Activated naive CD8-positive, alpha-beta T cell treated with anti-CD3 and anti-CD28 coated beads for 36 hours (primary cell): ENCODE measurements at places on chromosomes 6 and 20. TPM values are rescaled to one million over a fixed set of nuclear protein-coding genes. Genes with fewer than 3 reads are reported as not detected.

The BCAS4 gene
- total RNA-seq, result 28.9 TPM

DNA sequence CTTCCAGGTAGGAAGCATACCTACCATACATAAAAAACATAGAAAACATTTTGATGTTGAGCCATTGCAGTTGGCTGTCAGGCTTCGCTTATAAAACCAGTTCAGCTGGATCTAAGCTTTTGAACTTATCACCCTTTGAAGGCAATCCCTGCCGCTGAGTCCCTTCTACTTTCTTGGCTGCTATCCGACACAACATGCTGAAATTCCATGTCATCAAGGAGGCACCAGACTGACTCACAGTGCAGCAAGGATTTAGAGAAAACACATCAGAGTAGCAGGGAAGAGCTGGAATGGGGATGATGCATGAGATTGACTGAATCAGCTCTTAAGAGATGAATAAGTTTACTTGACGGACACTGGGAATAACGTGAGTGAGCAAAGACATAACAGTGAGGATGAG is 135.0 kb upstream of the MAN1A1 start:
- no peak overlapping the region for H3K27ac ChIP-seq
- H3K36me3 ChIP-seq, result no peaks in the 10 kb centered on the region
- H3K4me3 ChIP-seq, result no peak overlapping the region
- peaks cover 4% of the 10 kb centered on the region for H3K27me3 ChIP-seq
- no peak for DNase-seq
- no peaks in the 10 kb centered on the region for H3K4me1 ChIP-seq

- peak; percentile 80 for DNase-seq
- no peak overlapping the region for H3K27ac ChIP-seq
- H3K36me3 ChIP-seq, result no peaks in the 10 kb centered on the region
- H3K27me3 ChIP-seq, result peaks cover 56% of the 10 kb centered on the region
Measured at GRCh38 chr20:21505161-21505809, 8.6 kb downstream of the NKX2-2 start.

- no peak overlapping the region for H3K4me3 ChIP-seq
- peaks cover 3% of the 10 kb centered on the region for H3K36me3 ChIP-seq
- H3K4me1 ChIP-seq, result peaks cover 4% of the 10 kb centered on the region
- no peak overlapping the region for H3K27ac ChIP-seq
- H3K27me3 ChIP-seq, result no peaks in the 10 kb centered on the region
Measured at GRCh38 chr20:34562641-34563040, 4.1 kb downstream of the MAP1LC3A start.

The HDGFL1 gene
- total RNA-seq, result not detected

GRCh38 chr6:41584668-41585205 is 38.6 kb downstream of the FOXP4 start:
- no peak for DNase-seq
- H3K27ac ChIP-seq, result no peak overlapping the region
- no peak overlapping the region for H3K4me3 ChIP-seq
- H3K27me3 ChIP-seq, result no peaks in the 10 kb centered on the region

DNA sequence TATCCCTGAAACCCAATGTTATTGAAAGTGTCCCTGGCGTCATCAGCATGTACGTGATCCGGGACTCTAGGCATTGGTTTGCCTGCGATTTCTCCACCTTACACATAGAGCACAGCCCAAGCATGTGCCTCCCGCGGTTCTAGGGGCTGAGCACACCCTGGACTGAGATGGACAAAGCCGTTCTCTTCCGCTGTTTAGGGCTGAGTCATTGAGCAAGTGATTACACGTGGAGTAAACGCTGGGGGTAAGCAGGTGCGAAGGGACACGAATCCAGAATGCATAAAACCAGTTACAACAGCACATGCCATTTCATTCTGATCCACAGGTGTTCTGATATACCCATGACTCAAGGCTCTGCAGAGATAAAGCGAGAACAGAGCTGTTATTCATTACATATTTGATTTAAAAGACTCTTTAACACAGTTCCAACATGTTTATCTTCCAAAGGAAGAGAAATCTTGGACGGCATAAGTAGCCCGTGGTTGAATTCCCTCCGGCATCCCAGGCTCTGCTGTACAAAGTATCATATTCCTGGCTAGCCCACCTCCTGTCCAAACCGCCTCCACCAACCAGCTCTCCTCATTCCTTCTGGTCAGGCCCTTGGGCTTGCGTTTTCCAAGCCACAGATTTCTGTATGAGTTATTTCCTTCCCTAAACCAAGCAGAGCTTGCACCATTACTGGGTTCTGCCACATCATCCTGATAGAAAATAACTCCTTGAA is 36.1 kb upstream of the THBS2 start:
- H3K4me1 ChIP-seq, result no peaks in the 10 kb centered on the region
- H3K27ac ChIP-seq, result peak overlapping the region; percentile 64
- DNase-seq, result no peak
- H3K4me3 ChIP-seq, result no peak overlapping the region

DNA sequence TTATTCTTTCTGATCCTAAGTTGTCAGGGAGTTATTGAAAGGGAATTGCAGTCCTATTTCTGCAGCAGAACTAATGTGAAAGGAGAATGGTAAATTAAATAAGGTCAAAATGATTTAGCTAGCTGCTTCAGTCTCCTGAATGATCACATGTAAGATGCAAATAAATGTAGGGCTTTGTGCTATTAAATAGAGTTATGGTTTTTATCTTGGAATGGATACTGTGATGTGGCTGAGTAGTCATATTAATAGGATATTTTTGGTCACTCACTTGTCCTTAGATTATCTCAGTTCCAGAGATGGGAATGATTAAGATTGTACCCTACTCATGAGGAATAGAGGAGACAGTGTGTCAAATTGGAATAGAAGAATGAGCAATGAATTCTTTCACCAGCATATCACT is 129.6 kb downstream of the PLCB4 start:
- no peaks in the 10 kb centered on the region for H3K4me1 ChIP-seq
- DNase-seq, result no peak
- H3K27me3 ChIP-seq, result no peaks in the 10 kb centered on the region
- H3K4me3 ChIP-seq, result no peak overlapping the region

GRCh38 chr6:44179072-44179536 is 20.5 kb downstream of the CAPN11 start:
- H3K27me3 ChIP-seq, result no peaks in the 10 kb centered on the region
- no peak overlapping the region for H3K4me3 ChIP-seq
- no peak for DNase-seq
- no peaks in the 10 kb centered on the region for H3K36me3 ChIP-seq

GRCh38 chr6:119880840-119881239 is 531.3 kb upstream of the MAN1A1 start:
- H3K4me1 ChIP-seq, result no peaks in the 10 kb centered on the region
- no peak overlapping the region for H3K27ac ChIP-seq
- H3K27me3 ChIP-seq, result no peaks in the 10 kb centered on the region
- H3K36me3 ChIP-seq, result no peaks in the 10 kb centered on the region
- DNase-seq, result no peak
- no peak overlapping the region for H3K4me3 ChIP-seq

GRCh38 chr20:61500791-61501321 is 248.8 kb downstream of the CDH4 start:
- no peak overlapping the region for H3K4me3 ChIP-seq
- H3K4me1 ChIP-seq, result peaks cover 1% of the 10 kb centered on the region
- no peaks in the 10 kb centered on the region for H3K27me3 ChIP-seq
- peak overlapping the region; percentile 63 for H3K27ac ChIP-seq

- DNase-seq, result no peak
- peaks cover 2% of the 10 kb centered on the region for H3K4me1 ChIP-seq
- no peaks in the 10 kb centered on the region for H3K27me3 ChIP-seq
- H3K36me3 ChIP-seq, result no peaks in the 10 kb centered on the region
- no peak overlapping the region for H3K4me3 ChIP-seq
Measured at GRCh38 chr20:15241681-15242080, 904.3 kb upstream of the FLRT3 start.

DNA sequence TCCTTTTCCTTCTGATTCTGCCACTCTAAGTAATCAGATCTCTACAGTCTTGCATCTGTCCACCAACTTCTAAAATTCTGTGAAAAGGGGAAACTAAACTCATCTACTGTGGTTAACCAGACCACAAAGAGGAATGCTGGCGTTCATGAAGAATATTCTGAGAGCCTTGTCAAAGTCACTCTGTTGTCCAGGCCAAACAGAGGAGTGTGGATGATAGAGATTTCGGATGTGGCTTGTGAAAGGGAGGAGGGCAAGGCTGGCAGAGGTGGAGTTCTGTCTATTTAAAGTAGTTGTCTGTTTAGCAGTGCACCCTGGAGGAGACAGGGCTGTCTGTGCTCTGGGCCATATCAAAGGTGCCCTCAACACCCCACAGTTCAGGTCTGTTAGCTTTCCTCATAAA is 33.9 kb downstream of the CCN2 start:
- H3K27ac ChIP-seq, result peak overlapping the region; percentile 5
- peaks cover 59% of the 10 kb centered on the region for H3K27me3 ChIP-seq
- no peak for DNase-seq
- no peak overlapping the region for H3K4me3 ChIP-seq
- H3K36me3 ChIP-seq, result peaks cover 7% of the 10 kb centered on the region

GRCh38 chr20:20411402-20411801 is 43.5 kb downstream of the INSM1 start:
- no peak for DNase-seq
- no peak overlapping the region for H3K27ac ChIP-seq
- no peaks in the 10 kb centered on the region for H3K36me3 ChIP-seq
- no peak overlapping the region for H3K4me3 ChIP-seq
- peaks cover 2% of the 10 kb centered on the region for H3K4me1 ChIP-seq

DNA sequence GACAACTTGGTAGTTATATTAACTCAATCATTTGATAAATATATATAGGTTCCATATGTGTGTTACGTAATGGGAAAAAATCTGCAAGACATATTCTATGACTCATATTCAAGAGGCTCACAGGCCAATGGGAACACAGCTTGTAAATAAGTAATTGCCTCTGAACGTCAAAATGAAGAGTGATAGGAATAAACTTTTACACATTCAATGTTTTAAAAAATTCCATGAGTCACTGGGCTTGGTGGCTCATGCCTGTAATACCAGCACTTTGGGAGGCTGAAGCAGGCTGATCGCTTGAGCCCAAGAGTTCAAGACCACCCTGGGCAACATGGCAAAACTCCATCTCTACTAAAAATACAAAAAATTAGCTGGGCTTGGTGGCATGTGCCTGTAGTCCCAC is 209.4 kb upstream of the MCHR2 start:
- H3K27me3 ChIP-seq, result no peaks in the 10 kb centered on the region
- no peak overlapping the region for H3K27ac ChIP-seq
- no peaks in the 10 kb centered on the region for H3K4me1 ChIP-seq

The C6orf15 gene
- not detected for total RNA-seq

DNA sequence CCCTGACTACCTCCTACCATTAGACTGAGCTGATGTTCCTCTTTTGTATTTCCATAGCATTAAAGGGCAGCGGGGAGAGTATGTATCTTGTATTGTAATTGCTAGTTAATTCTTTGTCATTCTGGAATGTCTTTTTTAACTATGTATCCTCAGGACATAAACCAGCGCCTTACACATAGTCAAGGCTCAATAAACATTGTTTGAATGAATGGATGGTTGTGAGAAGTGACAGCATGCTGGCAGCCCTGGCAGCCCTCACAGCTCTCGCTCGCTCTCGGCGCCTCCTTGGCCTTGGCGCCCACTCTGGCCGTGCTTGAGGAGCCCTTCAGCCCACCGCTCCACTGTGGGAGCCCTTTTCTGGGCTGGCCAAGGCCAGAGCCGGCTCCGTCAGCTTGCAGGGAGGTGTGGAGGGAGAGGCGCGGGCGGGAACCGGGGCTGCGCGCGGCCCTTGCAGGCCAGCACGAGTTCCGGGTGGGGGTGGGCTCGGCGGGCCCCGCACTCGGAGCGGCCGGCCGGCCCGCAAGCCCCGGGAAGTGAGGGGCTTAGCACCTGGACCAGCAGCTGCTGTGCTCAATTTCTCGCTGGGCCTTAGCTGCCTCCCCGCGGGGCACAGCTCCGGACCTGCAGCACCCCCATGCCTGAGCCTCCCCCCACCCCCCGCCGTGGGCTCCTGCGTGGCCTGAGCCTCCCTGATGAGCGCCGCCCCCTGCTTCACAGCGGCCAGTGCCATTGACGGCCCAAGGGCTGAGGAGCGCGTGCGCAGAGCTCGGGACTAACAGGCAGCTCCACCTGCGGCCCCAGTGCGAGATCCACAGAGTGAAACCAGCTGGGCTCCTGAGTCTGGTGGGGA is 93.1 kb downstream of the RNF182 start:
- DNase-seq, result no peak
- no peaks in the 10 kb centered on the region for H3K4me1 ChIP-seq

GRCh38 chr20:37343212-37343993 is 2.5 kb upstream of the SRC start:
- no peaks in the 10 kb centered on the region for H3K36me3 ChIP-seq
- no peak overlapping the region for H3K4me3 ChIP-seq
- peak; percentile 9 for DNase-seq
- peaks cover 22% of the 10 kb centered on the region for H3K4me1 ChIP-seq
- no peaks in the 10 kb centered on the region for H3K27me3 ChIP-seq

DNA sequence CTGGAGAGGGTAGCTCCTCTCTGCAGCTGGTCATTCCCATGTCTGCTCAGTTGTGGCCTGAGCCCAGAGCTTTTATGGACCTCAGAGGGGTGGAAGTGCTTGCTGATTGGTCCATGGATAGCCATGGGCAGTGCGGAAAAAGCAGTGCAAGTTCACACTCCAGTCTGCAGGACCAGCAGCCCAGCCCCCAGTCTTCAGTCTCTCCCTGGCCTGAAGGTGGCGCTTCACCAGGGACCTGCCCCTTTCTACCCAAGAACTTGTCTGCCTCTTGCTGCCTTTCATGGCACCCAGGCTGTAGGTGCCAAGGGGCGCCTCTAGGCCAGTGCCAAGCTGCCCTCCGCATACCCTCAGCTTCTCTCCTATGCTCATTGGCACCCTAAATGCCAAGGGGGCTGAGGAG is 91.0 kb downstream of the TBXT start:
- H3K36me3 ChIP-seq, result no peaks in the 10 kb centered on the region
- H3K27ac ChIP-seq, result no peak overlapping the region
- no peaks in the 10 kb centered on the region for H3K4me1 ChIP-seq
- no peak overlapping the region for H3K4me3 ChIP-seq

DNA sequence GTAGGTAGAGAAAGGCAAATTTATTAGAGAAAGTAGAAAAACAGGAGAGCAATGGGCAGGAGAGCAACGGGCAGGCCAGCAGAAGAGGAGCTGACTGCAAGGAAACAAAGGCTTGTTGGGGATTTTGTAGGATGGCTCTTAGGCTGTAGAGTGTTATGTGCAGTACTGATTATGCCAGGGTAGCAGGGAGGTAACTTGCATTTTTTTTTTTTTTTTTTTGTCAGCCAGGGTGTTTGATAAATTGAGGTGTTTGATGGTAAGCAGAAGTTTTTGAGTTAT is 36.2 kb upstream of the IER3 start:
- H3K27ac ChIP-seq, result peak overlapping the region; percentile 84
- H3K4me3 ChIP-seq, result no peak overlapping the region
- H3K4me1 ChIP-seq, result peaks cover 58% of the 10 kb centered on the region
